ENCODE measurements at places on chromosomes 1 and 21. TPM values are rescaled to one million over a fixed set of nuclear protein-coding genes. Genes with fewer than 3 reads are reported as not detected.

DNA sequence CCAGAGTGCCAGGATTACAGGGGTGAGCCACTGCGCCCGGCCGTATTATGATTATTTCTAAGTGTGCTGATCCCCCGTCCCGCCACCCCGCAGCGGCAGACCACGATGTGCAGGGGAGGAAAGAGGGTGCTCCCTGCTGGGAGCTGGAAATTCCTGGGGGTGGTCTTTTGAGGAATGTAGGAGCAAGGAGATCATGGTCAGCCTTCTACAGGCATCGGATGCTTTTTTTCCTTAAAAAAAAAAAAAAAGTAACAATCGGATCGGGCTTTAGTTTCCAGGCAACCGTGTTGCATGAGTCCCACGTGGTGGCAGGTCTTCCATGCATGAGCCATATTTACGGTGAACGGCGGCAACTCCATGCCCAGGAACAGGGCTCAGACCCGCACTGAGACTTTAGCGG is 74.2 kb upstream of the COX20 start:
- no peak for DNase-seq

ARMH1 gene
- 6.7 TPM for total RNA-seq

- DNase-seq: no peak
Measured at GRCh38 chr1:4880626-4881025, 226.2 kb downstream of the AJAP1 start.

TMEM54 gene
- total RNA-seq: 53.3 TPM

MXRA8 gene
- total RNA-seq: 73.7 TPM
